ENCODE measurements at places on chromosomes 3 and 15. TPM values are rescaled to one million over a fixed set of nuclear protein-coding genes. Genes with fewer than 3 reads are reported as not detected.

DNA sequence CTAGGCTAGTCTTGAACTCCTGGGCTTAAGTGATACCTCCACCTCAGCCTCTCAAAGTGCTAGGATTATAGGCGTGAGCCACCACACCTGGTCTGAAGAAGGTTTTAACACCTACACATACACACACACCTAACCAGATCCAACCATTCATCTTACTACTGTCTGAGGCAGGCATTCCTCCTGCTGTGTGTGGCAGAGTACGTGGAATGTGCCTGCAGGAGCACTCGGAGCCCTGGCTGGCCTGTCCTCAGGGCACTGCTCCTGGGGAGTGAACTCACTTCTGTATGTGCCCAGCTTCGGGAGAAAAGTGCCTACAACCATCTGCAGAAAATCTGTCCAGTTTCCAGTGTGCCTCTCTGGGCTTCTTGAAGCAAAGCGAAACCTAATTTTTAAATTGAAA, 58.2 kb upstream of the LIMD1 start:
- DNase-seq, result no peak

DNA sequence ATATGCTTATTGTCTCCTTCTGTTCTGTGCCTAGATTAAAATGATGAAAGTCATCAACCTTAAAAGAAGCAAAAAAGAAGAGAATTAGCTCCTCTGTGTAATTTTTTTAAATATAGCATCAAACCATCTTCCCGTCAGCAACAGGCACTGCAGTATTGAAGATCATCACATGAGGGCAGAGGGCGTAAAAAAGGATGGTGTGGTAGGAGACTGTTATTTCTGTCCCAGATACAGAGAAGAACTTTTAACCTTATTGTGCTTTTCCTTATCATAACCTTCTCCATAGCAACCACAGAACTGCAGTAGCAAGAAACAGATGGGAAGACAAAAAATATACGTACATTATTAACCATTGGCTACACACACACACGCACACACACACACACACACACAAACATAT, 88.8 kb downstream of the IGSF11 start:
- DNase-seq, result no peak

DNA sequence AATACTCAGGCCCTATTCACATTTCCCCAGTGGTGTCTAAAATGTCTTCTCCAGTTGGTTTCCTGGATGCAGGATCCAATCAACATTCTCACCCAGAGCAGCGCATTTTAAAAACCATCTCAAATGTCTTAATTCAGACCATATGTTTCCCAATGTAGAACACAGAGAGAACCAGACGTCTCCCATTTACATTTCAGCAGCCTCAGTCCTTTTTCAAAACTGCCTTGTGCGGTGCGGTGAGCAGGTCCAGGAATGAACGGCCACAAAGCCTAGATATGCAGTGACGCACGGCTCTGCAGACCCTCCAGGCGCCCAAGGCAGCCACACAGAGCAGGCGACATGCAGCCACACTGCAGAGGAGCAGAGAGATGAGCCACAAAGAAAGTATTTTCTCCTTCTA, 66.1 kb upstream of the MEX3B start:
- DNase-seq, result no peak

DNA sequence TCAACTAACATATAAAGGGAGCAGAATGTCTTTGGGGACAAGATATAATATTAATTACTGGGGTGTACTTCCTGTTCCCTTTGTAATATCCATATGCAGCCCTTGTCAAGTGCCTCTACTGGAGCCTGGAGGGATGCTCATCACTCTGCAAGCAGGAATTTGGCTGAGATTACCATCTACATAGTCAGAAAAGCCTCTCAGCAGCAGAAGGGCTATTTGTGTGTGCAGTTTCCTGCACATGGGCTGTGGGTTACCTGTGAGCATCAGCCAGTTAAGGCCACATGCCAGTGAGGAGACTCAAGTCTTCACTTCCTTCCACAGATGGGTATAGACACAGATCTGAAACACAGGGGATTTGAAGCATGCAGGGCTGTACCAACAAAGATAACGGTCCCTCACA, 278.1 kb upstream of the PLSCR5 start:
- DNase-seq, result no peak

The ZFAND6 gene
- total RNA-seq, result 146 TPM

The SLC35G2 gene
- 1.00 TPM for total RNA-seq

The VPS33B gene
- total RNA-seq, result 3.9 TPM
